ENCODE measurements at places on chromosomes 1 and 21. TPM values are rescaled to one million over a fixed set of nuclear protein-coding genes. Genes with fewer than 3 reads are reported as not detected.

GRCh38 chr1:153430561-153430960, 14.2 kb downstream of the S100A7A start:
- no peak for DNase-seq

DNA sequence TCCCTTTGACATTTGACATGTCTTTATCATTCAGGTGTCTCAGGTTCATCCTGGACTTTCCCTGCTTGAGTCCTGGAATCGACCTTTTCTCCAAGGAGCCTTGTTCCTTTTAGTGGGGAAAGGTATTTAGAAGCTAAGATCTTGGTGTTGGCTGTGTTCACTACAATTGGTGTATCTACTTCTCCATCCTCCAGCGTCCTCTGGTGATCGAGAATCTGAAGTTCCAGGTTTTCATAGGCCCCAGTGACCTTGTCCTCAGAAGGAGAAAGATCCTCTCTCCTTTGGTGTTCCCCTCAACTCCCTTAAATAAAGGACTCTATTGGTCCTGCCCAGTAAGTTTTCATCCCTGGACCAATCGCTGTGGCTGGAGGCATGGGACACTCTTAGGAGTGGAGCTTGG, 22.1 kb downstream of the MROH7 start:
- no peak for DNase-seq

DNA sequence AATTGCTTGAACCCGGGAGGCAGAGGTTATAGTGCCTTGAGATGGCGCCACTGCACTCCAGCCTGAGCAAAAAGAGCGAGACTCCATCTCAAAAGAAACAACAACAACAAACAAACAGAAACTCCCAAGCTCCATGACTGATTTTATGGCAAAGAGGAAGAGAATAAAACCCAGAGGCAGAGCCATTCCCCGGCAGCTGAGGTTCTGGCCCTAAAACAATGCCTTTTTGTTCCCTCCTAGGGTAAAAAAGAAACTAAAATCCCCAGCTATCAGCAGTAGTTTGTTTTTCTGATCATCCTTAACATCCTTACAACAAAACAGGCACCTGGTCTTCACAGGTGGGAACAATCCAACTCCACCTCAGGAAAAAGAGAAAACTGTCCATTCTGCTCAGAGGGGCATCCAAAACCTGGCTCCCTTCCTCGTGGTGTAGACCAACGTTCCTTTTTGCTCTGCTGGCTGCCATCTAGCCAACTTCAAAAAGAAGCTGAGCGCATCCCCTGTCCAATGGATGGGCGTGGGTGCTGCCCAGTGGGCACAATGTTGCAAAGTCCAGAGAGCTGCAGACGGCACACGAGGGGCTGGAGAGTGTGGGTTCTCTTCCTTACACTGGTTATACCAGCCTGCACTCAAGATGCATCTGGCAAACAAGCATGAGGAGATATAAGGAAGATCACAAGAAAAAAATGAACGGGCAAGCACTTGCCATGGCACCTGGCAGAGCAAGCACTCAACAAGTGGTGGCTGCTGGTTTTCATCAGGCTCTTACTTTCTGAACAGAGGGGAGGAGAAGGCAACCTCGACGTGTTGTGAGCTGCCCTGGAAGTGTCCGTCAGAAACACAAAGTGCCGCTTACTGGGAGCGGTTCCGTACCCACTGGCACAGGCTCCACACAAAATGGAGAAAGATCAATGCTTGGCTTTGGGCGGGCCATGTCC, 54.7 kb downstream of the SLC66A1 start:
- no peak for DNase-seq

DNA sequence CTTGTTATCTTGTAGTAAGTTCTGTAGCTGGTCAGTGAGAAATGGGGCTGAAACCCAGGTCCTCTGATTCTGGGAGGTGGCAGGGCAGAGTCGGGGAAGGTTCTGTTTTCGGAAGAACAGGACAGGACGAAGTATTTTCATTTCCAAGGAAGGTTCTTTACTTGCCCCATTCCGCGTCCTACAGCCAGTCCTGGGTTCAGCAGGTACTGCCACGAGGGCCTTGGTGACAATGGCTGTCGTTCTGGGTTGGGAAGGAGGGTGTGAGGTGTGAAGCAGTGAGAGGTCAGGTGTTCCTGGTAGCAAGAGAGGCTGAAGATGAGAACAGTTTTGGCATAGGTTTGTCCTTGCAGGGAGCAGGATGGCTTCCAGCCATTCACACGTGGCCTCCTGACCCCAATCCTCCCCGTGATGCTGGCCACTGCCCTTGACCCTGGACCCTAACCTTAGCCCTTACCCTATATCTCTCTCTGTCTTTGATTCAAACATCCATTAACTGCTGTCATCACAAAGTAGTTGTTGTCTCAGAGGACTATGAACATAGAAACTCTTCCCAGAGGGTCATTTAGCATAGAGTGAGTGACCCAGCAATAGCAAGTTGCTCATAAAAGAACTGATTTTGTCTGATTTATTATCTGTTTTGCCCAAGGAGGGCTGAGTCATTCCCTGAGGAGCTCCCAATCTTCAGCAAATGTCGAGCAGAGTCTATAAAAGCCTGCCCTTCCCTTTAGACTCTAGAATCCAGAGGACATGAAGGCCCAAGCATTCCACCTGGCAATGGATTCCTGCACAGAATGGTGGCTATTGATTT, 25.0 kb downstream of the VASH2 start:
- peak; percentile 47 for DNase-seq

NCAM2 gene
- 0.83 TPM for polyA plus RNA-seq

EPHA10 gene
- polyA plus RNA-seq = 0.04 TPM
